NCI-H446 (cell line): ENCODE measurements at places on chromosomes 5 and 9.

- no peak for DNase-seq
Observed at GRCh38 chr5:61884252-61884855, 421.7 kb upstream of the KIF2A start.

DNA sequence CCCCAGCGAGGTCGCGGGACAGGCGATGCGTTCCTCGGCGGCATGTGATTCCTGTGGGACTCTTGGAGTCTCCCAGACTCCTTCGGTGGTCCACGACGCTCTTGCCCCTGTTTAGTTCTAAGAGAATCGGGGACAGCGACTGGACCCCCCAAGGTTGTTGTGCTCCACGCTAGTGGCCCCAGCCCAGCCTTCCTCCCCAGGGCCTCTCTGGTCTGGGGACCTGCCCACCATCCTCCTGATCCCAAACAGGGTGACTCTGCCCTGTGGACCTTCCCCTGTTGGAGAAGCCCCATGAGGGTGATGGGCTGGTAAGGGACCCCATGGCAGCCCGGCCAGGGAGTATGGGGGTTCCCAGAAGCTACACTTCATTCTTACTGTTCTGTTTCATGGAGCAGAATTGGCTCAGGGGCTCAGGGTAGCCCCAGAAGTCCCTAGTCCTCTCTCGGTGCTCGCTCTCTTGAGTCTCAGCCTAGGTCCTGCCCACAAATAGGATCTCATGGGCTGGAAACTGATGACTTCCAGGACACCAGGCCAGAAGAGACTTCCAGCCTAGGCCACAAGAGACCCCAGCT is 880 bp downstream of the CARD19 start:
- DNase-seq, result no peak

DNA sequence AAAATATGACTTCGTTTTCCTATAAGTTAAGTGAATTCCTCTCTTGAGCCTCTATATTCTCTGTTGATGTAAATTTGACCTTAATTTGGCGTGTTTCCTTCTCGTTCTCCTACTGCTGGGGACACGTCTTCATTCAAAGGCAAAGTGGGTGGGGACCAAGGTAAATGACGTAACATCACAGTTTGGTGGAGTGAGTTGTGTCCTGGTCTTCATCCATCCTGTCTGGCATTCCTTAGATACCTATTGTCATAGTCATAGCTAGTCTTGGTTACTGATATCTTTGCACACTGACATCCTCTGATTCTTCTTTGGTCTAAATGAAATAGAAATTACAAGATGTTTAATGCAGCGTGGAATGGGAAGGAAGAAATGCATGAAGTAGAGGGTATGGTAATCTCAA is 108.5 kb downstream of the NNT start:
- DNase-seq, result no peak

DNA sequence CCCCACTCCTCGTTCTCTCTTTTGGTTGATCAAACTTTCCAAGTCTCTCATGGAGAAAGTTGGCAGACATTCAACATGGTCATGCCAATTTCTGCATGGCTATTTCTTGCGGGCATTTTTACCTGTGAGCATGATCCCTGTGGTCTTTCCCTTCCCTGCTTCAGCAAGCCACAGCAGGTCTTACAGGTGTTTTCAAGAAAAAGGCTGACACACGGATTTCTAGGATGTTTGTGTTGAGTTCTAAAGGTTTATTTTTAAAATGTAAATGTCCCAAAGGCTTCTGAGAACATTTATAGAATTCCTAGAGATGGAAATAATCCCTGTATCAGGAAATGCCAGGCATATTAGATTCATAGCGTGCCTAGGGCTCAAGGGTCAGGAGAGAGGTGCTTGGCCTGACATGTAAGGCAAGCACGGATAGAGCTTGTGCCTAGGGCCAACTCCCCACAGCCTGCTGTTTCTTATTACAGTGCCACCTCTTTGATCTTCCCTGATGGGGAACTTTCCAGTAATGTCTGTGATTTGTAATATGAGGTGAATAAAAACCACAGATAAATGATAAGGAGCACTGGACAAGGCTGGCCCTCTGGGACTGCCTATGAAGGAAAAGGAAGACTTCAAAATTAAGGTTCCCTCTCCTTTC is 79.8 kb downstream of the MUSK start:
- DNase-seq, result no peak

DNA sequence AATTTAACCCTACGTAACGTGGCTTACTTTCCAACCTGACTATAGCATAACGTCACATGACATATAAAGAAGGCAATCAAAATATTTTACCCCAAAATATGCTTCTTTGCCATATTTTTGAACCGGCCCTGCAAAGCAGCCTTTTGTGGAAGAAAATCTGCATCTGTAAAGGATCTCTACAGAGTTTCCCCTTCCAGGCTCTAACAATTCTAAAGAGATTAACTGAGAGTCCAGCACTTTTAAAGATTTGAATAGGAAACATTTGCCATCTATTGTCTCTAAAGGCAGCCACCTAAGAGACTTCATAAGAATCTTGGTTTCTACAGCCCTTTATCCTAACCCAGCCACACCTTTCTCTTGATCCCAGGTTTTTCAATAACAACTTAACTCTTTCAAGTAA is 22.7 kb downstream of the AP3B1 start:
- no peak for DNase-seq

GRCh38 chr5:4625206-4625896 is 514.8 kb upstream of the ADAMTS16 start:
- DNase-seq, result no peak

GRCh38 chr9:70954126-70954525 is 167.3 kb downstream of the TRPM3 start:
- DNase-seq, result no peak

GRCh38 chr9:81999806-82000205 is 11.2 kb downstream of the SPATA31D1 start:
- DNase-seq, result no peak

GRCh38 chr5:178116143-178116885 is 3.0 kb downstream of the N4BP3 start:
- no peak for DNase-seq

DNA sequence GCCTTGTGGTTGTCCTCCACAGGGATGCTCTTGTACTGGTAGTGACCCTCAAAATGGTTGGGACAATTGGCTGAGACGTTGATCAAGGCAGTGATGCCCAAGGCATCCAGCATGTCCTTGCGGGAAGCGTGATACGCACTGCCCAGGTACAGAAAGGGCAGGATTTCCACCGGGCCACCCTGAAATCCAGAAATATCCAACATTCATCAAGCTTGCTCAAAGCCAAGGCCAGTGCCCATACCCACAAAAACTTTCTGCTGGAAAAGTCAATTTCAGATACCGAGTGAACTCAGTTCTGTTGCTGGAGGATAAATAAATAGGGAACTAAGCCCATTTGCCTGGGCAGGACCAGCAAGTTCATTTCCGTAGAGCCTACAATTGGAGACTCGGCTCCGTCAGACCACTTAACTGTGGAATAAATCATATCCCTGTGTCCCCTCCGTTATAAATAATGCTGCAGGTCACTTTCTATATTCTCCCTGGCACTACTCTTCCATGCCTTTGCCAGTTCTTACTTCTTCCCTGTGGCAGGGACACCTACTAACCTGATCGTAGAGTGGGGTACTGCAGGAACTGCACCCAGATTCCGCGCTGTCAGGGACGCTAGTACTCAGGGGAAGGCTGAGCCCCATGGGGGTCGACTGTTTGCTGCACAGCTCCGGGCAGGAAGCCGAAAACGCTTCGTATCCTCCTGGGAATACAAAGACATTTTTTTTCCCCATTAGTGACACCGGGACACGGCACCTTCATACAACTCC is 1.2 kb downstream of the DUSP1 start:
- DNase-seq, result peak; percentile 34

DNA sequence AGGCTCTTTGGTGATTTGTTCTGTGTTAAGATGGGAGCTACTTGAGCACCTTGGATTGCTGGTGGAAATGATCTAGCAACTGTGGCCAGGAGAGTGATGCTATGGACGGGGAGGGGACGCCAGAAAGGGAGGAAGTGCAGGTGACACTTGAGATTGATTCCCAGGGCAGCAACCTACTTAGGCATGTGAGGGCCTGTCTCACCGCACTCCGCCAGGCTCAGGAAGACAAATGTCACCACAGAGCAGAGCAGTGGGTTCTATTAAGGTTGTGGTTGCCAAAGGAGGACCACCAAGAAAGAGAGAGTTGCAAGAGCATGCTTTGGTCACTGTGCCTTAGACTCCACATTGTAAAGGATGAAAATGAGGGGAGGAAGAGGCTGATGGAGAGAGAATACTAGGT is 404.3 kb downstream of the IRX1 start:
- no peak for DNase-seq
